ENCODE measurements at places on chromosomes 2 and 18.

DNA sequence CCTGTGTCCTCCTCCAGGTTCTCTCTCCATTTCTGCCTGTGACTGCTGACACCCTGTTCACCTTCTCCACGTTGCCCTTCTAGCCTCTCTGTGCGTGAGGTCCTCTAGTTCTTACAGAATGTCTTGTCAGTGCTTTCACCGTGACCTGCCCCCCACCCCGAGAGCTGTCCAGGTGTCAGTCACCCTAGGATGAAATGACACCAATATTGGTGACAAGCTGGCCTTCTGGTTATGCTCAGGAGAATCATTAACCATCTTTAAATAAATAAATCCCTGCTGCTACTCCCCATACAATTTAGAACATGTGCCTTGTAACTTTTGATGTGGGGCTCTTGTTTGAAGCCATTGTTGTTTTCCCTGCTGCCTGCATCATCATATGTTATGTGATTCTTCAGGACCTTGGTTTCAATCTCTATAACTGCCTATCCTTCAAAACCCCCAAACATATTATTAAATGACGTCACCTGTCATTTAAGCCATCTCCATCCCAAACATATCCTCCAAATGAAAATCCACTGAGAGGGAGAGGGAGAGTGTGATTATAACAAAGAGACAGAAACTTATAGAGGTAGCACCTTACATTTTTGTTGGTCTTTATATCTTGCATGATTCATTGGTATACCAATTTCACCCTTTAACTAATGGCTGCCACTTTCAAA, 496.3 kb downstream of the PARD3B start:
- no peak for DNase-seq

- no peak for DNase-seq
These were observed 37.0 kb upstream of the LOXHD1 start for GRCh38 chr18:46693996-46694395.

DNA sequence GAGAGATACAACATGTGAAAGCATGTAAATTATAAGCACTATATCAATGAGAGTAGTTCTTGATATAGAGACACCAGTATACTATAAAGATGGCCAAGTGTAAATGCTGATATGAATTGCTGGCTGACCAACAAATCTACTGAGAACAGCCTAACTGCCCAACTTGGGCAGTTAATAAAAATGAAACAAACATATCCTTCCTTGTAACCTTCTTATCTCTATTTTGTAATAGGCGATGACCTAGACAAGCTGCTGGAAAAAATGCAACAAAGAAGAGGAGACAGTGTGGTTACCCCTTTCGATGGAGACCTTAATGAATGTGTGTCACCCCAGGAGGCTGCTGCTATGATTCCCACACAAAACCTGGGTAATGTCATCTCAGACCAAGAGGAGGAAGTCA, 148.7 kb downstream of the ESCO1 start:
- no peak for DNase-seq

DNA sequence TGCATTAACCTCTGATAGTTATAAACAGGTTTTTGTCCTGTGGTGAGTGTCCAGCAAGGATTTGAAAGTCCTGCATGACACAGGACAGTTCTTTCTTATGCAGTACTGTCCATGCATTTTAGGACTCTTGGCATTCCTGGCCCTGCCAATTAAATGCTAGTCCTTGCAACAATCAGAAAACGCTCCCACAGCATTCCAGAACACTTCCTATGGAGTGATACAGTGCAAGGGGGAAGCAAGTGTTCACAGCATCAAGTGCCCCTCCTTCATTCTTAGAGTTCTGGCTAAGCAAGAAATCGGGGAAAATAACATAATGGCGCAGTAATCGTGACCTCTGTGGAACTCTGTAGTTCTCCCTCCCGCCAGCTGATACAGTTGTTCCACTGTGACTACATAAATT, 62.9 kb downstream of the ARHGAP28 start:
- DNase-seq, result no peak

- DNase-seq, result no peak
These were observed 107.4 kb upstream of the KCTD1 start for GRCh38 chr18:26655525-26656430.

- DNase-seq, result no peak
These were observed 59.8 kb upstream of the PELI1 start for GRCh38 chr2:64203858-64204632.

DNA sequence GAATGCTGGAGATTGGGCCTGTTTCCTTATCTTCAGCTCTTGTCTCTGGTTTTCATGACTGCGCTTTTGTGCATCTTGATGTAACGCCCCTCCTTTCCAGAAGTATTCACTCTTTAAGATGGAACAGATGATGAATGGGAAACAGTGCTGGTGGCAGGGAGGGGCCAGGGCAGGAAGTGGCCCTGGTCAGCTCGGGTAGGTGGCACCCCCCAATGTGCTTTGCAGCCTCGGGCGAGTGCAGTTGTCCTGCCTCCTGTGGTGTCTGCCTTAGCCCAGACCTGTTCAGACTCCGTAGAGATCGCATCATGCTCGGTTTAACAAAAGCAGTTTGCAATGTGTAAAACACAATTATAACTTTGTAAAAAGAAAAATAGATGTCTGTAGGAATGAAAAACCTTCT, 17.0 kb upstream of the MGAT4A start:
- DNase-seq, result no peak

DNA sequence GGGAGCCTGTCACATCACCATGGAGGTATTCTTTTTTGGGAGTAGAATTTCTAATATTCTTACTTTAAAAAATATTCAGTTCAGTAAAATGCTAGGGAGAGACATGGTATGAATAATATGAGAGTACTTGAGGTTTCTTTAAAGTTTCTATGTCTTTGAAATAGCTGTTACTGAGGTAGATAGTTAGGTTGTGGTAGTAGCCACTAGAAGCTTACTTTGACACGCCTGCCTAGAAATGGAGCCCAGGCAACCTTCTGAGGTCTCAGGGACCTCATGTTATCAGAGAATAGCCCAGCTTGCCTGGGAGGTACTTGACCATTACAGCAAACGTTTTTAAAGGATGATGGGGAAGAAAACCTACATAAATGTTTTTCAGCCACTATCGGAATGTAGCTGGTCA, 131.2 kb downstream of the AGPS start:
- no peak for DNase-seq

DNA sequence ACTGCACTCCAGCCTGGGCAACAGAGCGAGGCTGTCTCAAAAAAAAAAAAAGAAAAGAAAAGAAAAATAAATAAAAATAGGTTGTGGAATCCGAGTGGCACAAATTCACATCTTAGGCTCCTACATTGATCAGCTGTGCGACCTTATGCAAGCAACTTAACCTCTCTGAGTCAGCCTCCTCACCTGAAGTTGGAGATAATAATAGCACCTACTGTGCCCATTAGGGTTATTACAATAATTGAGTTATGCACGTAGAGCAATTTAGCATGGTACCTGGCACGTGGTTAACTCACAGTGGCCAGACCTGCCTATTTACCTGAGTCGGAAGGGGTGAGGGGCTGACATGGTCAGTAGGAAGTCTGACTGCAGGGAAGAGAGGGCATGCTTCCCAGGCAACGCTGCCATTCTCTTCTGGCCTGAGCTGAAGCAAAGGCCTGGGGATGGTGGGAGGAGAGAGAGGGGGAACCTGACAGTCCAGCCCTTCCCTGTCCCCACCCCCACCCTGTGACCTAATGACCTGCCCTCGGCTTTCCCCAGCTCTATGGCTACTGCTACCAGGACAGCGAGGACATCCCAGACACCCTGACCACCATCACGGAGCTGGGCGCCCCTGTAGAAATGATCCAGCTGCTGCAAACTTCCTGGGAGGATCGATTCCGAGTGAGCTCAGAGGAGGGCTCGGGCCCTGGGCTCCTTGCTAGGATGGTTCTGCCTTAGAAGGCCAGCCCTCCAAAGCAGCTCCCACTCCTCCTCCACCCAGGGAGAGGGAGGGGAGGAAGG, 5.1 kb downstream of the PKDCC start:
- DNase-seq, result no peak

DNA sequence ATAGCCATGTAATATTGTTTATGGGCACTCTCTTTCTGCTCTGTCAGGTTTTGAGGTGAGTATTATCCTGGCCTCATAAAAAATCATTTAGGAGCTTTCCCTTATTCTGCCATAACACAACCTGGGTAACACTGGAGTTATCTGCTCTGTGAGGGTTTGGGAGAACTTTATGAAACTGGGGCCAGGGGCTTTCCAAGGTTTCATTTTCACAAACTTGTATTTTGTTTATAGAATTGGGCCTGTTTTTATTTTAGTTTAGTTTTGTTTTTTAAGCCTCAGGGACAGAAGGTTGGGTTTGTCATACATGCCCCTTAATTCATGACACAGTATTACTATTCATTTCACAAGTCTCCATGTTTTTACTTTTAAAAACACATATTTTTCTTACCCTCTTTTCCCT, 83.5 kb downstream of the IRS1 start:
- no peak for DNase-seq

All from stimulated activated CD8-positive, alpha-beta memory T cell treated with anti-CD3 and anti-CD28 coated beads, Interleukin-4, amount 100 ng/mL, for 4 hours (primary cell).